ENCODE measurements at places on chromosomes 7 and 10.
A peak's percentile ranks its signal among the peaks of the same experiment; 100 is the strongest.

DNA sequence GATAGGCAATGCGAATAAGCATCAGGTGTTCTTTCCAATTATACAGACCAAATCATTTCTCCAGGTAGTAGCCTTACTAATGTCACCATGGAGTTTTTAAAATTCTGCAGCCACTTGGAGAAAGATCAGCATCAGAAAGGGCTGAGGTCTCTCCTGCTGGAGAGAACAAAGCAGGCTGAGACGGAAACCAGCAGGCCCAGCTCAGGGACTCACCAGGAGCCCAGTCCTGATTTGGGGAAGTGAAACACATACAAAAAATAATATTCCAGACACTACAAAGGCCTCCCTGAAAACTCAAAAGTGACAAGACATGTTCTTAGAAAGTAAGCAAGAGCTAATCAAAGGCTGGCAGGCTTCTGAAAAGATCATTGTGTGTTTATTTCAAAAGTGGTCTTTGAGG is 207.1 kb upstream of the GHITM start:
- no peak for DNase-seq

DNA sequence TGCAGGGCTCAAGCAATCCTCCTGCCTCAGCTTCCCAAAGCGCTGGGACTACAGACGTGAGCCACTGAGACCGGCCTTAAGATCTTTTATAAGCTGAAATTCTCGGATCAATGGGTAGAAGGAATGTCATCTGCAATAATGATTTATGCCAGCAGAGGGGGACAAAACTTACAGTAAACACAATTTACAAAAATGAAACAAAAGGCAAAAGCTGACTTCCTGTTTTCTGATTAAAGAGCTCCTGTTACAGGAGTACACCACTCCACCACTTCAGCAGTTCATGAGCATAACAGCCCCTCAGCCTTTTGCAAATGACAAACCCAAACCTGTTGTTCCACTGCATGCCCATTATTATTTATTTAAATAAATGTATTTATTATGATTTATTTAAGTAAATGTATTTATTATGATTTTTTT is 88.5 kb upstream of the ATP6V0A4 start:
- DNase-seq, result peak; percentile 72

GRCh38 chr10:74153123-74153522 is 2.1 kb downstream of the ADK start:
- DNase-seq, result no peak

DNA sequence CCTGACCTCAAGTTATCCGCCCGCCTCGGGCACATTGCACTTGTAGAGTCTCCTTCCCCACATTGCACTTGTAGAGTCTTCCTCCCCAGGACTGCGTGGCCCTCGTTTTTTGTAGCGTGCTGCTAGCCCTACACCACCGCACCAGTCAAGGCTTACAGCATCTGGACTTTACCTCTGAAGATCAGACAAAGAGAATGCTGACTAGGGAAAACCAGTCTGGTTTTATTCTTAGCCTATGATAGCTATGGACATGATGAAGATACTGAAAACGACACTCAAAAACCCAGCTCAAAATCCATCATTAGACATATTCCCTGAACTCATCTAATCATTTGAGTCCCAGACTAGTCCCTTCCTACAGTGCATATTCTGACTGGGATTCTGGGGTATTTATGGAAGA is 71.9 kb upstream of the AKR1E2 start:
- no peak for DNase-seq

- DNase-seq, result no peak
Observed at GRCh38 chr7:4513450-4513849, 168.6 kb upstream of the FOXK1 start.

- DNase-seq, result peak; percentile 41
Observed at GRCh38 chr10:47456794-47457527, 27.0 kb downstream of the ANXA8 start.

- no peak for DNase-seq
Observed at GRCh38 chr7:54596747-54597146, 54.6 kb downstream of the VSTM2A start.

- no peak for DNase-seq
Observed at GRCh38 chr10:90723416-90724068, 134.3 kb downstream of the HTR7 start.

GRCh38 chr10:14560791-14561765 is 213.6 kb downstream of the FAM107B start:
- no peak for DNase-seq

GRCh38 chr7:143499246-143499645 is 21.6 kb downstream of the TAS2R41 start:
- no peak for DNase-seq

DNA sequence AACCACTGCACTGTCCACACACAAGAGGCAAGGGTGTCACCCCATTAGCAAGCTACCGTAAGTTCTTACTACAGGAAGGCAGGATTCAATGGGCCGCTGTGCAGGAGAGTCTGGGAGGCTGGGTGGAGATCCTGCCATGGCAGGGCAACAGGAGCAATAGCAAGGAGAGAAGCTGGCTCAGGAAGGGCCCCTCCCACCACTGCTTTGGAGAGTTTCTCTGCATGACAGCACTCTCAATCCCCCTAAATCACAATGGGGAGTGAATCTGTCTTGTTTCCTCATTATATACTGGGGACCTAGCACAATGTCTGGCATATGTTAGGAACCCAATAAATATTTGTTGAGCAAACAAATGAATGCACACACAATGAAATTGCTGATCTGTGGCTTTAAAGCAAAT is 83.2 kb upstream of the SFMBT2 start:
- no peak for DNase-seq

GRCh38 chr10:80472234-80473095 is 18.4 kb downstream of the TSPAN14 start:
- DNase-seq, result no peak

GRCh38 chr10:106267591-106267990 is 896.9 kb downstream of the SORCS1 start:
- DNase-seq, result no peak

DNA sequence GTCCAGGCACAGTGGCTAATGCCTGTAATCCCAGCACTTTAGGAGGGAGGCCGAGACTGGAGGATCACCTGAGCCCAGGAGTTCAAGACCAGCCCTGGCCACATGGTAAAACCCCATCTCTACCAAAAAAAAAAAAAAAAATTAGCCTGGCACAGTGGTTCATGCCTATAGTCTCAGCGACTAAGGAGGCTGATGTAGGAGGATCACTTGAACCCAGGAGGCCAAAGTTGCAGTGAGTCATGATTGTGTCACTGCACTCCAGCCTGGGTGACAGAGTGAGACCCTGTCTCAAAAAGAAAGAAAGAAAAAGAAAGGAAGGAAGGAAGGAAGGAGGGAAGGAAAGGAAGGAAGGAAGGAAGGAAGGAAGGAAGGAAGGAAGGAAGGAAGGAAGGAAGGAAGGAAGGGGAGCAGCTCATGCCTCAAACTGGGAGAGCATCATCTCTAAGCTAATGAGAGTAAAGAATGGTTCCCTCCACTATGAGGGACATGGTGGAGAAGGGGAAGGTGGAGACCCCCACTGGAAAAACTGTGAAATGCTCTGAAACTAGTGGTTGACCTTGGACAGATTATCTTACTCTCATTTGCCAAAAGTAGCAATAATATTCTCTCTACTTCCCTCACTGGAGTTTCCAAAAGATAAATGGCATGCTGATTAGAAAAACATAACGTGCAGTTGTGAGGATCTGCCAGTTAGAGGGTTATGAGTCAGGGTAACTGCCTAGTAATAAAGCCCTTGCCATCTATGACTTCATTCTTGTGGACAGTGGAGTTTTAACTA is 16.8 kb downstream of the GIMAP5 start:
- DNase-seq, result no peak

DNA sequence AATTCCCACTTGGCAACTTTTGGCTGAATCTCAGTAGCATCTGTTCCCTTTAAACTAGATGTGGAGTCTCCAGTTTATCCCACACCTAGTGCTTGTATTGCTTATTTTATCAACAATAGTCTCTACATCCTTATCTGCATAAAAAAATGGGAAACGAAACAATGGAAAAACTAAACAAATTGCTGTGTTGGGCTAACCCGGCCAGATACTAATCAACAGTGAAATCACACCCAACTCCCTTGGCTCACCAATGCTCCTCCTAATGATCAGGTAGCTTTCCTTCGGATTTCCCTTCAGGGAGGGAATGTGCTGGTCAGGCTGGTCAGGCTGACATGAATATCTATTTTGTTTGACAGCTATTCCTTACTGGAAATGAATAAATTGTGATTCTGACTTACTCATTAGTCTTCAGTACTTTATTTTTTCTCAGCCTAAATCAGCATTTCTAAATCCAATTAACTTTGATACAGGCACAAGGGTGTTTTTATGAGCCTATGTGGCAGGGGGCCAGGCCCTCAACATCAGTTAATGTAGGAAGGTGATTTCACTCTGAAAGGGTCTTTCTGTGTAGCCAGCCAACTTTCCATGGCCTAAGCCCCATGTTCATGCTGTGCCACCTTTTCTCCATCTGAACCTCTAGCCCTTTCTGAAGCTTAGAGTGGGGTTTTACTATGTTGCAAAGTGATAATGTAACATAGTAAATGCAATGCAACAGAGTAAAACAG is 170.5 kb upstream of the NPSR1 start:
- DNase-seq, result no peak

GRCh38 chr7:22417349-22417748 is 60.4 kb upstream of the RAPGEF5 start:
- DNase-seq, result no peak

GRCh38 chr7:150337659-150338081 is 3.8 kb downstream of the RARRES2 start:
- no peak for DNase-seq

- no peak for DNase-seq
Observed at GRCh38 chr10:77333610-77334340, 303.8 kb downstream of the KCNMA1 start.

DNA sequence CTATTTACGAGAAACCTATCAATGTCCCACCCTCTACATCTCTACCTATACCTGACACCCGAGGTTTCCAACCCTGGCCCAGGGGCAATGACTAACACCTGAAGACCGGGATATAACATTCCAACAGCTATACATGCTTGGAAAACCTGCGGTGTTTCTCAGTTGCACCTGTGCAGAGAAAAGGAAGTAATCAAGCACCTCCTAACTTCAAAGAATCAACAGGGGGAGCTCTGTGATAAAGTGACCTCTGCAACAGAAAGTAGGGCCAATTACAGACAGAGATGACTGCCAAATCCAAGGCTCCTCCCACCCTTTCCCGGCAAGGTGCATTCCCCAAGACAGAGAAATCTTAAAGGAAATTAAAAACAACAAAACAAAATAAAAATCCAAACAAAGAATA is 41.3 kb downstream of the CCDC6 start:
- DNase-seq, result no peak

DNA sequence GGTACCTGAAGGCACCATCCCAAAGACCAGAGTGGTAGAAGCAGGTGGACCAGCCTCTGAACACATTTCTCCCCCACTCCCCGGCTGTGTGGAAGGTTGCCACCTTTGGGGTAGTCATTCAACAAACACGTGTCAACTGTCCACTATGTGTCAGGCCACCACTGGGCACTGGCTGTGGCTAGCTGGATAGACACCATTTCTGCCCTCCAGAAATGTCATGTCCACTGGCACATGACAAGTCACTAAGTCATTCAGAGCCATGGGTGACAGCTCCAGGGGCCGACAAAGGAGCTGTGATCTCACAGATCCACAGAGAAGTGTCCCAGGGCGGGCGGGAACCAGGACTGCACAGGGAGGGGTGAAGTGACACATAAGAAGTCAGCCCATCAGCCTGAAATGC is 99.6 kb downstream of the EGFR start:
- no peak for DNase-seq

GRCh38 chr7:39536951-39537350 is 29.3 kb upstream of the YAE1 start:
- DNase-seq, result no peak

DNA sequence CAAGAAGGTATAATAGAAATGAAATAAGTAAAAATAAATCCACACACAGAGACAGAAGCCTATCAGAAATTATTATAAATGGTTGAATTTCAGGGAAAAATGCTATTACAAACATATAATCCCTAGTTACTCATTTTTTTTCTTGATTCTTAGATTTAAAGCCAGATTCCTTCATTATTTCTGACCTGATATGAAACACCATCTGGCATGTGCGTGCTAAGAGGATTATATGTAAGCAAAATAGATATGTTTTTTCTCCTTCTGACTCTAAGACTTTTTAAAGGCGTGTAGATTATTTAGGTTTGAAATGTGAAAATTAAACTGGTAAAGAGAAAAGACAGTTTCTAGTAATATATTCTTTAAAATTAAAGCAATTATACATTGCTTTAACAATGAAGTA is 236.7 kb upstream of the ETV1 start:
- DNase-seq, result no peak

- no peak for DNase-seq
Observed at GRCh38 chr10:110629680-110630191, 14.4 kb upstream of the RBM20 start.

- DNase-seq, result no peak
Observed at GRCh38 chr10:12945690-12946359, 55.7 kb downstream of the CCDC3 start.

GRCh38 chr7:93004906-93005305 is 112.9 kb downstream of the SAMD9 start:
- no peak for DNase-seq

DNA sequence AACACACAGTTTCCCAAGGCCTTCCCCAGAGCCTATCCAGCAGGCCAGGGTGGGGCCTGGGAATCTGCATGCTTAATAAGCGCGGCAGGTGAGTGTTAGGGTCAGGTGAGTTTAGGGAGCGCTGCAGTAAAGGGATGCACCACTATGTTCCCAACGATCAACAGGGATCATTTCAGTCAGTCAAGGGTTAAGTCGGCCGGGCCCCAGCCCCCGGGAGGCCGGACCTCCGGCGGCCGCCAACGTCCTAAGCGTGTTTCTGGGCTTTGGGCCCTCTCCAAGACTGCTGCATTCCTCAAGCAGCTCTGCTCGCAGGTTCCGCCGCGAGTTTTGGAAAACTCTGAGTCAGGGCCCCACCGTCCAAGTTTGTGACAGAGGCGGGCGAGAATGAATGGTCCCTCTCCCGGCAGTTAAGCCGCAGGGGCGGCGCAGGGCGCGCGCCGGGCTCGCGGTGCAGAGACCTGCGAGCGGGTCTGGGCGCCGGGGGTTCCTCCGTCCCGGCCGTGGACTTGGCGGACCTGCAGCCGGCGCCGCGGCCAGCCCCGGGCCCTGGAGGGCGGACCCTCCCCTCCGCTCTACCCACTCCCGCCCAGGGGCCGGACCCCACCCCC is 81.6 kb downstream of the ARHGAP22 start:
- DNase-seq, result no peak

- DNase-seq, result no peak
Observed at GRCh38 chr10:60234551-60234950, 155.1 kb downstream of the ANK3 start.

- no peak for DNase-seq
Observed at GRCh38 chr10:5536486-5537081, 11.8 kb downstream of the CALML3 start.

DNA sequence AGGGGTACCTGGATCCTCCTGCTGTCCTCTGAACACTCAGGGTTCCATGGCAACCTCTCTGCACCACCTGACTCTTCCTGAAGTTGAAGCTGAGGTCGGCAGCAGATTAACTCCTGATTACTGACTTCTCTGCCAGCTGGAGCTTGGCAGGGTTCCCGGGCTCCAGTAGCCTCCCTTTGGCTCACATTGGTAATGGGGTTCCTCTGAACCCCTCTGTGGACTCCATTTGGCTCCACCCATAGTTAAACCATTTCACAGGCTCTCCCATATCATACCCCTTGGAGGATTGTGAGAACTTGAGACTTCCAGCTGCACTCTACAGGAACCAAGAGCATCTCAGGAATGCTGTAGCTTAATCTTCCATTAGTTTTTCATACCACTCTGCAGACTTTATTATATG is 292.5 kb downstream of the HDAC9 start:
- DNase-seq, result no peak

- DNase-seq, result no peak
Observed at GRCh38 chr7:96663871-96664445, 45.7 kb downstream of the SEM1 start.

All from stimulated activated effector memory CD8-positive, alpha-beta T cell treated with anti-CD3 and anti-CD28 coated beads, Interleukin-12 subunit alpha, Interleukin-12 subunit beta, amount 100 ng/mL, for 72 hours (primary cell).